ENCODE measurements at places on chromosomes 2 and 18.

- DNase-seq = no peak
These were observed 64.5 kb downstream of the ZFP36L2 start for GRCh38 chr2:43161650-43162510.

DNA sequence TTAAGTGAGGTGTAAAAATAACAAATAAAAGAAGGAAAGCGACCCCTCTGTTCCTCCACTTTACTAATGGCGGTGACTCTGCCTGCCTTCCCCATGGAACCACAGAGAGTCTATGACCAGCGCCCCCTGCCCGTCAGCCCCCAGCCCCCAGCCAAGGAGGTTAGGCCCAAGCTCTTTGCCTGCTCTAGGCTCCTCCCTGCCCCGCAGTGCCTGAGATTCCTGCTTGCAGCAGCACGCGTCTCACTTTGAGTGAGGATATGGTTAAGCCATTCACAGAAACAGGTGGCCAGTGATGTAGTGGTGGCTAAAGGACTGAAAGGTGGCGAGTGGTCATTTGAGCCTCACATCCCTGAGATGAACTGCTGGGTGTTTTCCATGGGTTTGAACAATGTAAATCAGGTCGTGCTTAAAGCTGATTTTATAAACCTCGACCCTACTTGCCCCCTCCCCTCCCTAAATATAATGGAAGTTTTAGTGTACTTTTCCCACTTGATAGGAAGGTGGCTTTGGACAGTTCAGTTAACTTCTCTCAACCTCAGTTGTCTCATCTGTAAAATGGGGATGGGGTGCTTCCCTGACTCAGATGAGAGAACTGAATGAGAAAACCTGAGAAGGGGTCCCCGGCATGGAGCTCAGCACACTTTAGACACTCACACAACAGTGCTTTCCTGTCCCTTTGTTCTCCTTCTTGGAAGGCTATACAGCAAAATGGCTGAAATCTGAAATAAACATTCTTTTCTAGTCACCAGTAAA lies 46.5 kb downstream of the IL1RL2 start:
- DNase-seq = no peak

- DNase-seq = no peak
These were observed 488.6 kb upstream of the SMIM21 start for GRCh38 chr18:75915941-75916623.

GRCh38 chr18:63342206-63342605 lies 22.6 kb upstream of the BCL2 start:
- DNase-seq = peak; percentile 21

- no peak for DNase-seq
These were observed 254.1 kb upstream of the SMIM21 start for GRCh38 chr18:75681538-75682115.

DNA sequence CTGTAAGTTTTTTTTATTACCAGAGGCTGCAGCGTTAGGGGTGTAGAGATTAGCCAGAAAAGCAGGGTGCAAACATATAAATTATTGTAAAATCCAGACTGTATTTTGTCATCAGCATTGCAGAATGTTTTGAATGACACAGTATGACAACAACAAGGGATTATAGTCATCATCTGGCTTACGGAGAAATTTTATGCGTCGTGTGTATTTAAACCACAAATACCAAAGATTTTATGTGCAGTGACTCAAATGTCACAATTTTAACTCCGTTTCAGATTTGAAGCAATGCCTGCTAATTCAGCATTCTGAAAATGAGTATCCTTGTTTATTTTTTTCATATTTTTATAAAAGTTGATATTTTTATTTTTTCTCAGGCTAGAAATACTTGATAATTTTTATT lies 19.4 kb upstream of the TMX3 start:
- no peak for DNase-seq

DNA sequence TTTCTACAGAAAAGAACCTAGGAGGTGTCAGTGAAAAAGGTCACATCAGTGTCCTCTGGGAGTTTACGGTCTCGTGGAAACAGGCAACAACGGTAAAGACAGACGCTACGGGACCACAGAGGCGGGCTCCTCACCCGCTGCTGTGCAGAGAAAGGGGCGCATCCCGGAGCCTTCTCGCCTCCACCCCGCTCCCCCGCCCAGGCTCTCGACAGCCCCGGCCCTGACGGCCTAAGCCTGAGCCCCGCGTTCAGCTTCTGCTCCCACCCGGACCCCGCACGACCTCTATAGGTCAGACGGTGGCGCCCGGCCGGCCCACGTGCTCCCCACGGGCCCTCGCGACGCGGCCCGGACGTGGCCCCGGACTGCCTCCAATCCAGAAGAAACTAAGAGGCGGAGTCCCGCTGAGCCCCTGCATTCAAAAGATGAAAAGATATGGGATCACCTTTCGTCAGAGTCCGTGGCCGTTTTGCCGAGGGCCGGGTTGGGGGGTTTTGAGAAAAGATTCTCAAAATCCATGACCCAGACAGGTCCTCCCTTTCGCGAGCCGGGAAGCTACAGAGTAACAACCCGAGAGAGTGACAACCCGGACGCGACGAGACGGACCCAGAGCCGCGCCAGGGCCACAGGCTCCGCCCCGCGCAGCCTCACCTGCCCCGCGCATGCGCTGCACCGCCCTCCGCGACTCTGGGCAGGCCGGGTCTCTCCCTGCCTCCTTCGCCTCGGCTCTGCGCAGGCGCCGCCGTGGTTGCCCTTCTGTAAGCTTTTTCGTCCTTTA lies at the start of gene ZC3H8:
TSS of gene ZC3H8 (minus strand) at position 577 of the 775 bp plus-strand sequence. CDS start at position 516, 61 bp downstream.
- peak; percentile 95 for DNase-seq

DNA sequence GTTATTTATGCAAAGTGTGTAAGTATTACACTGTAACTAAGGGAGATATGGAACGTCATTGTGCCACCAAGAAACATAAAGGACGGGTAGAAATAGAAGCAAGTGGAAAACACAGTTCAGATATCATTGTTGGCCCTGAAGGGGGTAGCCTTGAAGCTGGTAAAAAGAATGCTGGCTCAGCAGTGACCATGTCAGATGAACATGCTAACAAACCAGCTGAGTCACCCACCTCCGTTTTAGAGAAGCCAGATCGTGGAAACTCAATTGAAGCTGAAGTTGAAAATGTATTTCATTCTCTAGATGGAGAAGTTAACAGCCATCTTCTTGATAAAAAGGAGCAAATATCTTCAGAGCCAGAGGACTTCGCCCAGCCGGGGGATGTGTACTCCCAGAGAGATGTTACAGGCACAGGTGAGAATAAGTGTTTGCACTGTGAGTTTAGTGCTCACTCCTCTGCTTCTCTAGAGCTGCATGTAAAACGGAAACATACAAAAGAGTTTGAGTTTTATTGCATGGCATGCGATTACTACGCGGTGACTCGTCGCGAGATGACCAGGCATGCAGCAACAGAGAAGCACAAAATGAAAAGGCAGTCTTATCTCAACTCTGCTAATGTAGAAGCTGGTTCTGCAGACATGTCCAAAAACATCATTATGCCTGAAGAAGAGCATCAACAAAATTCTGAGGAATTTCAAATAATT lies 36.1 kb downstream of the ZNF407 start:
- no peak for DNase-seq

DNA sequence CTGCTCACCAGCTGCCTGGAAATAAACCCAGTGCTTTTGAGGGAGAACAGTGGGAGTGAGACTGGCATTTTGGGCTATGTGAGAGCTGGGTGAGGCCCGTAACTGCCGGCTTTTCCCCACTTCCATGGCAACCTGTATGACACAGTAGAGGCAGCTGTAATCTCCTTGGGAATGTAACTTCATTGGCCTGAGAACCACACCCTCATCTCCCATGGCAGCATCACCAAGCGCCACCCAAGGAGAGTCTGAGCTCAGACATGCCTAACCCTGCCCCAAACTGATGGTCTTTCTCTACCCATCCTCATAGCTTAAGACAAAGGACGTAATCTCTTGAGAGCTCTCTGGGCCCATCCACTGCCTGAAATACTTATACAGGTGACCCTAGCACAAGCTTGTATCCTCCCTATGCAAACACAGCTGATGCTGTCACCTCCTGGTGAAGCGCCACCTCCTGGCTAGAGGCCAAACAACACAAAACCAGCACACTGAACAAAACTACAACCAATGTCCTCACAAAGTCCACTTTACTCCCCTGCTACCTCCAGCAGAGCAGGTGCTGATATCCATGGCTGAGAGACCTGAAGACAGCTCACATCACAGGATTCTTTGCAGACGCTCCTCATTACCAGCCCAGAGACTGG lies 763.4 kb upstream of the NRXN1 start:
- no peak for DNase-seq

GRCh38 chr2:50648041-50648700 lies 383.8 kb downstream of the NRXN1 start:
- no peak for DNase-seq

DNA sequence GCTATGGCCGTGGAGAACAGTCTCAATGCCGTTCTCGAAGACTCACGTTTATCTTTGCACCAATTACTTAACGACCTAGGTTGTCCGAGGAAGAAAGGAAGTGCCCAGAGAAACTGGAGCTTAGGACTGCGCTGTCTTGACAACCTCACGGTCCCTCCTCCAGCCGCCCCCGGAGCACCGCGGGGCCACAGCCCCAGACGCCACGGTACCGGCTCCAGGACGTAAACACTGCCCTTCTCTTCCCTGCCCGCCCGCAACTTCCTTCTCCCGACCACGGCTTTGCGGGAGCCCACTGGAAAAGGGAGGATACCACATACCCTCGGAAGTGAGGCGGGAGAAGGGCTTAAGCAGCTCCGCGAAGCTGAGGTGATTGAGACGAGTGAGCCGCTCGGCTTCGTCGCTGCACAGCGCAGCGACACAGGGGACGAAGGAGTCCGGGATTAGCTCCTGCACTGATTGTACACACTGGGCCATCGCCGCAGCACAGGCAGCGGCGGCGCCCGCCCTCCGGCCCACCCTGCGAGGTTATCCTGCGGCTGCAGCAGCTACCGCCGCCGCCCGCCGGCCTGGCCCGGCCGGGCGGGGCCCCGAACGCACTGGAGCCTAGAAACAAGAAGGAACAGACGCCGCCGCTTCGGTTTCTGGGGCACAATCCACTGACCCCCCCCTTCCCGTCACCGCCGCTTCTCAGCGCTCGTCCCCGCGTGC lies 483 bp downstream of the TRAPPC8 start:
- no peak for DNase-seq

GRCh38 chr2:108640731-108641130 lies 78.6 kb upstream of the RANBP2 start:
- DNase-seq = no peak

- DNase-seq = no peak
These were observed 365.4 kb upstream of the MEX3C start for GRCh38 chr18:51562866-51563265.

- no peak for DNase-seq
These were observed 29.6 kb downstream of the LHCGR start for GRCh38 chr2:48725696-48726494.

DNA sequence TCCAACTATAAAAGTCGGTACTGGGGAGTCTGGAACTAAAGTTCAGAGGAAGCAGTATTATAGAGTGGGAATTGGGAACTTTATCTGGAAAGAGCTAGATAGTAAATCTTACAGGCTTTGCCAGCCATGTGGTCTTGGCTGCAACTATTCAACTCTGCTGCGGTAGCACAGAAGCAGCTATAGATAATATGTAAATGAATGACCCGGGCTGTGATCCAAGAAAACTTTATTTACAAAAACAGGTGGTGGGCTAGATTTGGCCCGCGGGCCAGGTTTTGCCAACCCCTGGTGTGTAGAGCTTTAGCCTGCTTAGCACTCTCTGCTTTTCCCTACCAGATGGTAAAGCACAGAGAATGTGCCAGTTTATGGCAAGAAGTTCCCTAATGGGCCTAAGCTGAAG lies 70.8 kb downstream of the TNP1 start:
- no peak for DNase-seq

DNA sequence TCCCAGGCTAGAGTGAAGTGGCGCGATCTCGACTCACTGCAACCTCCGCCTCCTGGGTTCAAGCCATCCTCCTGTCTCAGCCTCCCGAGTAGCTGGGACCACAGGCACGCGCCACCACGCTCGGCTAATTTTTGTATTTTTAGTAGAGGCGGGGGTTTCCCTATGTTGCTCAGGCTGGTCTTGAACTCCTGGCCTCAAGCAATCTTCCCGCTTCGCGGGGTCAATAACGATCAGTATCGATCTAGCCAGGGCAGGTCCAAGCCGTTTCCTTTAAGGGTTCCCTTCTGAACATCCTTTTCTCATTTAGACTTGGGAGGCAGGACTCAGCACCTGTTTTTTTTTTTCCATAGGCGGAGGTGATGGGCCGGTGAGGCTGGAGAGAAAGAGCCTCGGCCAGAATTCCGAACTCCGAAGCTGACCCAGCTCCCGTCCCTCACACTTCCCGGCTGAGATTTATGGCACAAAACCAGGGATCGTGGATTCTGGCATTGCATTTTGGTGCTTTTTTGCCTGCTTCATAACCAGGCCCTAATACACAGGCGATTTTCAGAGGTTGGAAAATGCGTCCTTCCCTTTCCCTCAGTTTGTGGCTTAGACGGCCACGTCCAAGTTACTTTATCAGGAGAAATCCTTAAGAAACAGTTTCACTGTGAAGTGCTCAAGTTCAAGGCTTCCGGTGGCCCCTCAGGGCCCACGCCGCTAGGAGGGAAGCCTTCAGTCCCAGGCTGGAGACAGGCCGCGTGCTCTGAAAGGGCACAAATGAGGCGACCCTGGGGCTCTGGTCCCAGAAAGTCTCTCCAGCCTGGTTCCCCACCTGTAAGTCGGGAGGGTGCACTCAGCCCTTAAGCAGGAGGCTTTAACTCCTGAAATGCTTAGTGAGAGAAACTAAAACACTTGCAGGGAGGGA lies 998 bp upstream of the SLC66A3 start:
- DNase-seq = no peak

GRCh38 chr18:10170375-10170774 lies 256.6 kb downstream of the VAPA start:
- DNase-seq = no peak

- no peak for DNase-seq
These were observed at the start of gene OTX1 for GRCh38 chr2:63050334-63051041. Gene OTX1 (plus strand): TSS chr2:63050830. CDS start chr2:63052991, 2,161 bp downstream.

DNA sequence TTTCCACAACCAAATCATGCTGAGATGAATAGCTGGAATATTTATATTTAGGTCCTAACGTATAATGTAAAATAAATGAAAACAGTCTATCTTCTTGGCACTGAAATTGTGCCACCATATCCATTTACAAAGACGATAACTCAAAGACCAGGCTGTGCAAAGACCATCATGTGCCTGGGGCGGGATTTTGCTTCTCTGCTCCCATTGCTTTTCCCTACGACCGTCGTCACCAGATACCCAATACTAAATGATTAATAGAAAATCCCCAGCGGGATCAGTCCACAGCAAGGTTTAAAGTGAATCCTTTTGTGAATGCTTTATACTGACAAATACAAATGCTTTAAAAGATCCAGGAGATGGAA lies 194.3 kb upstream of the ARL4C start:
- DNase-seq = no peak

DNA sequence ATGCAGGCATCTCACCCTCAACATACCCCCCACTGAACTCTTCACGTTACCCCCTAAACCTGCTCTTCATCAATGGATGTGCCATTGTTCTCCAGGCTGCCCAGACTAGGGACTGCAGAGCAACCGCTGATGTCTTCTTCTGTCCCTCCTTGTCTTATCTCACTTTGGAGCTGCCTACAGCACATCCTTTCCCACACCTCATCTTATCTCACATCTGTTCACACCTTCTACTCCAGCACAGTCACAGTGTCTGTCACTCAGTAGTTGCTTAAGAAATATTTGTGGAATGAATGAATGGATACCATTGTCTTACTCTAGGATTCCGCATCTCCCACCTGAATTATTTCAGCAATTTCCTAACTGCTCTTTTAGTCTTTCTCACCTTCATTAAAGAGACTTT lies 144.5 kb downstream of the ANTXR1 start:
- DNase-seq = no peak

- no peak for DNase-seq
These were observed 151.2 kb downstream of the ANTXR1 start for GRCh38 chr2:69164061-69164778.
